ENCODE measurements at places on chromosomes 11 and 22.

DNA sequence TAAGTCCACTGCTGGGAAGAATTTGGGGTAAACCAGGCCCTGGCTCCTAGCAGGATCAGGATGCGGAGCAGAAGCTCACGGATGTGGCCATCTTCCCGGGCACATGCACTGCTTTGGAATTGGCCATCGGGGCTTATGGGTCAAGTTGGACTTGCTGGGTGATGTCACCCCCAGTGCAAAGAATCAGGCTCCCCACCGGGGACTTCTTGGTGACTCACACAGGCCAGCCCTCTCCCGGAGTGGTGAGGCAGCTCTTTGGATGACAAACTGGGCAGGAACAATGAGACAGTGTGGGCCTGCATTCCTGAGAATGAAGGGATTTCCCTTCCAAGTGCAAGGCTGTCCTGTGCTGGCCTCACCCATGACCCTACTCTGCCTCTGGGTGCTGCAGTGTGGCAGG lies 128.8 kb upstream of the ANO1 start:
- DNase-seq, result peak; percentile 4

DNA sequence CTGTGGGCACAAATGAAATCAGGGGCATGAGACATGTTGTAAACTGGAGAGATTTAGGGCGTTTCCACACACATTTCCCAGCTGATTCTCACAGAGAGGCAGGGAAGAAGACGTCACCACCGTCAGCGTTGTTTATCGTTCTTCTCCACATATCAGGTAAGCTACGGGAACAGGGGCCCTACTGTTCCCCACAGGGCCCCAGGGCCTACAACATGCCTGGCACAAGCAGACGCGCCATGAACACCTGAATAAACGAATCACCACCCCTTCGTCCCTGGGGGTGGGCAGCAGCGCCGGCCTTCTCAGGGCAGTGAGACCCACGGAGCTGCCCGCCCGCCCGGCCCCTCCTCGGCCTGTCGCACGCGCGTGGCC lies 342 bp downstream of the EFCAB6 start:
- DNase-seq, result no peak

DNA sequence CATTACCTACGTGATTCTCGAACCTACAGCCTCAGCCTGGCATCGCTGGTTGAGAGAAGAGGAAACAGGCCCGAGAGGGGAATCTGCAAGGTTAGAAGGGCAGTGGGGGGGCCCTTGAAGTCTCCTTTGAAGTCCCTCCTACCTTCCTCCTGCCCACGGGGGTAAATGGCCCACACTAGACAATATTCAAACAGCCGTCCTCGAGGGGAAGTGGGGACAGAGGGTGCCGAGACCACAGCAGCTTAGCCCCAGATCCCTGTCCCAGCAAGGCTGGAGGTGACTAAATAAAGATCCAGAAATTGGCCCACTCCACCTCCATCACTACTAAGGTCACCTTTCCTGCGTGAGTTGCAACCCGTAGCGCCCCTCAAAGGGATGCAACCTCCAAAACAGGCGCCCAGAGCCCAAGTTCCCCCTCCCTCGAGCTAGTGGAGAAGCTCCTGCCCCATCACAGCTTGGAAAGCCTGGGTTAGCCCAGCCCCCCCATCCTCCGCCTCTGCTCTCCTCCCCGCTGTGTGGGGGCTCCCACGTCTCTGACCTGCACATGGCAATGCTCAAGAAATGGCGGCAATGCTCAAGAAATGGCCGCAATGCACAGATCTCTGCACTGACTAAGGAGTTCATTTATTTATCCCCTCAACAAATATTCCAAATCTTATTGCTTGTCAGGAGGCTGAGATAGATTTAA lies 788 bp upstream of the RASL10A start:
- no peak for DNase-seq

- no peak for DNase-seq
These were observed 238.8 kb upstream of the SYN3 start for GRCh38 chr22:33296941-33297340.

- DNase-seq, result no peak
These were observed 526.7 kb downstream of the NTM start for GRCh38 chr11:131896978-131897615.

- DNase-seq, result peak; percentile 64
These were observed 585 bp downstream of the EMSY start for GRCh38 chr11:76445121-76446084.

DNA sequence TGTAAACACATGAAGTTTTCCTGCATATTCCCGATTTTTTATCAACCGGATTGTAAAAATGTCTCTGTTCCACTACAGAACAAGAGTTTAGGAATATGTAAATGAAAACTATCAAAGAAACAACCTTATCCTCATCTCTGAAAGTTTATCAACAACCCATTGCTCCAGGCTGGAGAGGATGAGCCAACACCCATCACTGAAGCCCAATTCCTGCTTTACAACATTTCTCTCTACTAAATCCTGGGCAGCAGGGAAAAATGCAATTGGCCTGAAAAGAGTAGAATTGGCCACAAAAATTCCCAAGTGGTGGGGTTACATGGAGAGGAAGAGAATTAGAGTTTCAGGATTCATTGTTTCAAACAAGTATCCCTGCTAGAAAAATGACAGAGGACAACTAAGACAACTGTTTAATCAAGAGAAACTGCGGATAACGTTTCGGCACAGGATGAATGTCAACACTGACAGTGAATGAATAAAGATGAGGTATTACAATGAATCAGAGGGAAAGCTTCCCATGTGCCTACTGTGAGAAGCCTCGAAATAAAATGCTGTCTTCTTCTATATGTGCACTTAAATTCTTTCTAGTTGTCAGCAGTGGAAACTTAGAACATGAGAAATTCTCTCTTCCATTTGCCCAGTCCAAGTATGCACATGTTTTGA lies 317.3 kb upstream of the ANO3 start:
- no peak for DNase-seq

DNA sequence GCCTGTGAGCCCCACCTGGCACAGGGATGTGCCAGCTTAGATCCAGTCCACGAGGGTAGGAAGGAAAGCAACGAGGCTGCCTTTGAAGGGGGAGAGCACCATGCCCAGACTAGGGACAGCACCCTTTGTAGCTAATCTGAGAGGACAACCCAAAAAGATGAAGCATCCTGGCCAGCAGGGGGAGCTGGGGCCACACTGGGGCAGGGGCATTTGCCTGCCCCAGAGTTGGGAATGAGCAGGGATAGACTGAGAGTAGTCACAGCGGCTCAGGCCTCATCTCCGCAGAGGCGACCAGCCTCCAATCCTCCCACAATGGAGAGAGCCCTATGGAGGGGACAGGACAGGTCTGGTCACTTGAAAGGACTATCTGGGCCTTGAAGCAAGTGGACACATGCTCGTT lies 16.4 kb downstream of the LMO1 start:
- DNase-seq, result no peak

- no peak for DNase-seq
These were observed 5.6 kb upstream of the WT1 start for GRCh38 chr11:32440916-32441315.

DNA sequence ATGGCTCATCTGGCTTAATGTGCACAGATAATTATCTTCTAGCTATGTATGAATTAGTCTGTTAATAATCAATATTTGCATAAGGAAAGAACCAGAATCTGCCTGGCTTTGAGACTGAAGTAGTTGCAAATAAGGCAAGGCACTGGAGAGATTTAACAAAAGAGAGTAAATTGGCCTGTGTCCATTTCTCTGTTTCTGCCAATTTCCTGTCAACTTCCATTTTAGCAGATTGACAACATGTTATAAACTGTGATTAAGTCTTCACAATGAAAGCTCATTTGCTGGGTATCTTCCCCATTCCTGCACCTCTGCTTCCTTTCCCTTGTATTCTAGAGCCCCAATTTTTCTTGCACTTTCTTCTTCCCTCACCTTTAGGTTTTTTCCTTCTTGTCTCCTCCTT lies 5.3 kb upstream of the TMEM123 start:
- no peak for DNase-seq

DNA sequence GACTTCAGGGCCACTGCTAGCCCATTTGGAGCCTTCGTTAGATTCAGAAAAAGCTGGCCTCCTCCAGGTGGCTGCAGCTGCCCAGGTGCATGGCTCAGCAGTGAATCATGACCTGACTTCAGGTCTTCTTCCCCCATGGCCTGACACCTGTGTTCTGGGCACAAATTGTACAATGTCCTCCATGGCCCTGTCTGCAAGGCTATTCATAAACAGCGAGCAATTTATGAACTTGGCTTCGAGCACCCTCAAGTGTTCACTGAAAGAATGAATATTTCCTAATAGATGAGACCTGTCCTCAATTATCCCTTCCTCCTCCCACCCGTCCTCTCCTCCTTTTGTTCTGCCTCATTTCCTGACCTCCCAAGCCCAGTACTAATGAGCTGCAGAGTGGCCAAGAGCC lies 12.2 kb upstream of the VPS37C start:
- peak; percentile 8 for DNase-seq

- no peak for DNase-seq
These were observed 45.8 kb downstream of the C11orf96 start for GRCh38 chr11:43988040-43988817.

- DNase-seq, result no peak
These were observed 13.1 kb downstream of the CELSR1 start for GRCh38 chr22:46524203-46524740.

All from fibroblast of skin of left quadriceps (primary cell).